Stimulated activated naive CD8-positive, alpha-beta T cell treated with anti-CD3 and anti-CD28 coated beads, Interleukin-15, amount 100 ng/mL, for 72 hours (primary cell): ENCODE measurements at places on chromosomes 5 and 9.

DNA sequence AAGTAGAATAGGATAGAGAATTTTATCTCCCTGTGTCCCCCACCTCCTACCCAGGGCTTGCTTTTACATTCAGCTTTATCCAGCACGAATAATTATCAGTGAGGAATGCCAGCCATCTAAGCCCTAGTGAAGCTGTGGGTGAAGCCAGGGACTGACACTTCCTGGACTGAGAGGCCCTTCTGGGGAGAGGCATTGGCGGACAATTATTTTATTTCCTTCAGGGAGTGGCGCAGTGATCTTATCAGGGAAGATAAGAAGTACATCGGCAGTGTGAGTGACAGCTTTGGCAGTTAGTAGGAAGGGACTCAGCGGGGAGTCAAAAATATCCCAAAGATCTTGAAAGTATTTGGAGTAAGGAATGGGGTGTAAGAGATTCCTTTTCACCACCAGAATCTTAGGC is 34.9 kb upstream of the RPS23 start:
- no peak for DNase-seq

DNA sequence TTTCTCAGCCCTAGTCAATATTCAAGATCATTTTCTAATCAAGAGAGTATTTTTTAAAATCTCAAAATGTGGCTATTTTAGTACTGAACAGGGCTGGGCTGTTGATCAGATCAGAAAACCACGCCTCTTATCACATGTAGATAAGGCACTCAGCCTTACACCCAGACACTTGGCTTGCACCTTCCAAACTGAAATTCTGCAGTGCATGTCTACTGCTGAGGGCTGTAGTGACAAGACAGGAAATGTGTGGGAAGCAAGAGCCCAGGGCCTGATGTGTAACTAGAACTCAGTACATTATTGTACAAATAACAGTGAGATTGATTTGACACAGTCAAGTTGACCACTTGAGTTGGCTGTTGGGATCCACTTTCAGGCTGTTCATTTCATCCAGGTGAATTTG is 48.6 kb downstream of the UBE2QL1 start:
- no peak for DNase-seq

GRCh38 chr5:175878544-175879438 is 7.4 kb downstream of the CPLX2 start:
- no peak for DNase-seq

GRCh38 chr9:120947222-120947621 is 20.6 kb upstream of the TRAF1 start:
- DNase-seq = no peak

DNA sequence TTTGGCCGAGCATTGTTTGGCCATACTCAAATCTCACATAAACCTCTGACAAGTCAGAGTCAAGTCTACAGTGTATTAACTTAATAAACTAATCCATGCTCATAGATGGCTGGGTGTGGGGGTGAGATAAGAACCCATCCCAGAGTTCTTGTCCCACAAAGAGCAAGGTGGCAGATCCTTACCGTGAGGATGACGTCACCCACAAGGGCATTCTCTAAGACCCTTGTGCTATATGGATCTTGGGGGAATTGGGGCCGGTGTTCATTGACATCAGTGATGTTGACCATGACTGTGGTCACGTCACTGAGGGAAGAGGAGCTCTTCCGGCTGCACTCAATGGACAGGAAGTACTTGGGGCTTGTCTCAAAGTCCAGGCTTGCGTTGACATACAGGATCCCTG is 62.1 kb downstream of the FAT2 start:
- no peak for DNase-seq

GRCh38 chr9:74824654-74825053 is 63.1 kb downstream of the TRPM6 start:
- DNase-seq = no peak

DNA sequence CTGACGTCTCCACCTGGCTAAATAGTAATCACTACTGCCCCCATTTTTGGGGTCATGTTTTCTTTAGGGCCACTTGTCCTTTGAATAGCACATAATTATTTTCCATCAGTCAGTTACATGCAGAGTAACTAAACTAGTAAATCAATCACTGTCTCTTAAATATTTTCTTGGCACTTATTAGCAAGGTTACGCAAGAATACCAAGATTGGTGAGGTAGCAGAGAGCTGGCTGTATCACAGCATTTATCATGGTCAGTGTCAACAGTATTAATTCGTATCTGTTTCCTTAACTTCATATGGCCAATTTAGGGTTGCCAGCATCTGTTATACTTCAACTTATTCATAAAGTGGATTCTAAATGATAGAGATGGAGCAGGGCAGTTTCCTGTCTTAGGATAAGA is 346.8 kb upstream of the FAM174A start:
- DNase-seq = no peak

- DNase-seq = no peak
Observed at GRCh38 chr9:4339836-4340560, 40.1 kb upstream of the GLIS3 start.

GRCh38 chr5:83401775-83402174 is 69.8 kb upstream of the VCAN start:
- DNase-seq = no peak

GRCh38 chr9:126374366-126374781 is 47.7 kb downstream of the MVB12B start:
- DNase-seq = no peak

- no peak for DNase-seq
Observed at GRCh38 chr5:137497396-137498290, 1.5 kb downstream of the SPOCK1 start.

- no peak for DNase-seq
Observed at GRCh38 chr9:107587191-107587963, 97.8 kb upstream of the KLF4 start.

GRCh38 chr9:16112116-16112515 is 559.3 kb downstream of the CCDC171 start:
- no peak for DNase-seq

- no peak for DNase-seq
Observed at GRCh38 chr5:39469777-39470415, 45.1 kb upstream of the DAB2 start.

- DNase-seq = no peak
Observed at GRCh38 chr5:129392681-129393080, 67.4 kb upstream of the ADAMTS19 start.

DNA sequence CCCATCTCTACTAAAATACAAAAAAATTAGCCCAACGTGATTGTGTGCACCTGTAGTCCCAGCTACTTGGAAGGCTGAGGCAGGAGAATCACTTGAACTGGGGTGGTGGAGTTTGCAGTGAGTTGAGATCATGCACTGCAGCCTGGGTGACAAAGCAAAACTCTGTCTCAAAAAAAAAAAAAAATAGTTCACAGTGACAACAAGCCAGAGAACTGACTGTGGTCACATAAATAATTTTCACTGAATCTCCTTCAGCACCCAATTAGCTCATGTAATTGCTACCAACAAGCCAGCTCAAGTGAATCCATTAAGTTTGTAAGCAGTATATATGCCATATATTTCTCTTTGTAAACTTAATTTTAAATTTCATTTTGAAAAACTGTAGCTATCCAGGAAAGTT is 14.5 kb upstream of the AFAP1L1 start:
- no peak for DNase-seq

DNA sequence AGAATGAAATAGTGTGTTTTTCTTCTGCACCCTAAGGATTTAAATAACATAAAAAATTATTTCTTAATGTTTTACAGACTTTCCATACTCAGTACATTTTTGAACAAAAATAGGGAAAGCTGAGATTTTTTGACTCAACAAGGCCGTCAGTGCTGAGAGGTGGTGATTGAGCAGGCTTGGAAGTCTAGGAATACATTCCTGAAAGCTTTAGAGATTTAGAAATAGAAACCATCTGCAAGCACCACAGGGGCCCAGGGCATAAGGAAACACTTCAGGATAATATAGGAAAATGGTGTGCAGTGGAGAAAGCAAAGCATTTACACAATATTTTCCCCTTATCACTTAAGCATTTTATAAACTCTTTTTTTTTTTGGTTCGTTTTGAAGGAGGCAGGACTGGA is 5.2 kb downstream of the BASP1 start:
- no peak for DNase-seq
